ENCODE measurements at places on chromosomes 5 and 9.

DNA sequence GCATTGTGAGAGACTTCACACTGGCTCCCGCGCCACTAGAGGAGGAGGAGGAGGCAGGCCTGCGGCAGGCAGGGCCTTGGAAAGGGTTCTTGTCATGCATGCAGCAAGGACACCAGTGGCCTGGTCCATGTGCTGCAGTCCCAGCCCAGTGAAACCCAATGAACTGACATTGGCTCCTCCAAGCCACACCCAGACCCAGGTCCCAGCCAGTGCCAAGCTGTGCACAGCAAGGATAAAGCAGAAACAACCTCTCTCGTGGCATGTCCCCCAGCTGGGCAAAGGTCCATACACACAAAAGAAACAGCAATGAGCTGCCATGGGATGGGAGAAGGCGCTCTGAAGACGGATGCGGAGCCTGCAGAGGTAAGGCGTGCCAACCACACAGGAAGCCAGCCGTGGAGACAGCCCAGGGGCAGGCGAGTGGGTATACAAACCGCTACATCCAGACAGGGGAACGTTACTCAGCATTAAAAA is 89.2 kb downstream of the SEMA4D start:
- DNase-seq, result no peak

DNA sequence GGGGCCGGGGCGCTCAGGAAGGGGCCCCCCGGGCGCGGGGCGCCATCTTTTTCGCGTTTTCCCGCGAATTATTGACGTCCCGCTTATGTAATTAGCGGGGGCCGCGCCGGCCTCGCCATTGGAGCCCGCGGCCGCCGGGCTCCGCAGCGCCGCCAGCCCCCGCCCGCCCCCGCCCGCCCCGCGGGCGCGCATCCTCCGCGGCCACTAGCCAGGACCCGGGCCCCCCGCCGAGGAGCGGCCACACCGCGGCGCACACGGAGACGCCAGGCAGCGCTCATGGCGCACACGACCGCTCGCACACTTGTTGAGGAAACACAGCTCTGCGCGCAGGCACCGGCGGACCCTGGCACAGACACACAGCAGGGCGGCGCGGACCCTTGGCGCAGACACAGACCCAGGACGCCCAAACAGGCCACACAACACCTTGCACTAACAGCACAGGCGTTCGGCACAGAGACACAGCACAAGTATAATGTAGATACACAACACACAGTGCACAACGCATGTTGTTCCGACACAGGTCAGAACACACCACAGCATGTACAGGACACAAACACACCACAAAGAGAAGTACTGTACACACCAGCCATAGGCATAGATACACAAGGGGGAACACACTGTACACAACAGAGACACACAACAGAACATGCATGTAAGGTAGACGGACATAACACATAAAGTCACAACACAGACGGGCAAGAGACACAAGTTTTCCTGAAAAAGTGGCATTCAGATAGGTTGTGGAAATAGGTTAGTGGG is 467 bp upstream of the PHF19 start:
- DNase-seq, result no peak

- no peak for DNase-seq
These were observed 10.3 kb downstream of the POLK start for GRCh38 chr5:75522025-75522424.

- DNase-seq, result no peak
These were observed at the start of gene UGT3A1 for GRCh38 chr5:35990941-35991611. Gene UGT3A1 (minus strand): TSS chr5:35991390. CDS start chr5:35991240, 150 bp downstream.

- DNase-seq, result no peak
These were observed 66.3 kb upstream of the TJP2 start for GRCh38 chr9:69107771-69108170.

DNA sequence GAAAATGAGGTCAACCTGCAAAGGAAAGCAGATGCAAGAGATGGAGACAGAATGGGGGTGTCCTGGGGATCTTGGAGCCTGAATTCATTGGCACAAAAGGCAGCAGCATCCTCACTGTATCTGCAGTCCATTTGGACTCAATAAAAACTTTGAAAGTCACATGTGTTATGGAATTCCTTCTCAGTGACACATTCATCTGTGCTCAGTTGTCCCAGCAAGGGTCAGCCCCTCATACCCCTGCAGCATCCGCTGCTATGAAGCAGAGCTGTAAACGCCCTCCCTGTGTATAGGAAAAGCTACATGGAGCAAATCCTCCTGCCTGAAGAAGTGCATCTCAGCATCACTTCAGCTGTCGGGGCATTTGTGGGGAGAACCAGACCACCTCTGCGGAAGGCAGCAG is 14.5 kb upstream of the RARS1 start:
- DNase-seq, result no peak

DNA sequence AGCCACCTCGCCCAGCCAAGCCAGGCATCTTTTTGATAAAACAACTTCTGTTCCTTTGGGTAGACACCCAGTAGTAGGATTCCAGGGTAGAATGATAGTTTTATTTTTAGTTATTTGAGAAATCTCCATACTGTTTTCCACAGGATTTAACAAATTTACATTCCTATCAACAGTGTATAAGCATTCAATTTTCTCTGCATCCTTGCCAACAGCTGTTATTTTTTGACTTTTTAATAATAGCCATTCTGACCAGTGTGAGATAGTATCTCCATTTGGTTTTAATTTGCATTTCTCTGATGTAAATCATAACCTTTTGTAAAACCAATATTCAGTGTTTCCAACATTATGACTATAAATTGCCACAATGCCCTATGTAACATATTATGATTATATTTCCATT is 28.2 kb upstream of the CCNB1 start:
- no peak for DNase-seq

DNA sequence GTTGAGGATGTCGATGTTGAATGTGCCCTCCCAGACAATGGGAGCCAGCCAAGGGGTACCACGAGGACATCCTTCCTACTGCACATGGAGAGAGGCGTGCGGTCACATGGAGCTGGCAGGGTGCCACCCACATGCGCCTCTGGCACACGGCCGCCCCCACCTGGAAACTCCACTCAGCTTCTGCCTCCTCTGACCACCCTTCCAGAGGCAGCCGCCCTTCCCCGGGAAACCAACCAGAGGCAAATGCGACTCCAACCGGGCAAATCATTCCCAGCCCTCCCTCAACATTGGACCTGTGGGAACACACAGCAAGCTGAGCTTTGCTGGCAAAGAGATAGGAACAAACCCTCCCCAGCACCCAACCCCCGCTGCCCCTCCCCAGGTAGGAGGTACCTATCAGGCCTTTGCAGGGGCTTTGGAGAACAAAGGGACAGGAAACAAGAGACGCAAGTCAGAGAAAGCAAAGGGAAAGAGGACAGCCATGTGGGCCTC is 17.5 kb downstream of the ABO start:
- DNase-seq, result no peak

DNA sequence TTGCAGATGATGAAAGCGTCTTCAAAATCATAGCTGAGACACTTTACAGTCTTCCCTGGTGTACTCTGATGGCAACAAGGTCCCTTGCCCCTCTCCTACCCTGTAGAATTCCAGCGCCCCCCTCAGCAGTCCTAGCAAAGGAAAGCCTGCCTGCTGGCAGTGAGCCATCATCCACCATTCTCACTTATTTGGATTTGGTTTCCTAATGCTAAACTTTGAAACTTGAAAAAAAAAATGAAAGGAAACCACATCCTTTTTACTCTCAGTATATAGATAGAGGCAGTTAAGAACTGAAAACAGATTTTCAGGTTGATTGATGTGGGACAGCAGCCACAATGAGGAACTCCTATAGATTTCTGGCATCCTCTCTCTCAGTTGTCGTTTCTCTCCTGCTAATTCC is at the start of gene GZMA:
TSS of gene GZMA (plus strand) at position 299 of the 400 bp plus-strand sequence. CDS start at position 336, 37 bp downstream.
- DNase-seq, result no peak

GRCh38 chr5:33487236-33487635 is 46.5 kb downstream of the TARS1 start:
- no peak for DNase-seq

Measured in BJ (cell line).